ENCODE measurements at places on chromosomes 3 and 15.
A peak's percentile ranks its signal among the peaks of the same experiment; 100 is the strongest.

GRCh38 chr3:115246461-115247020 lies 99.5 kb upstream of the ZBTB20 start:
- no peak for DNase-seq

DNA sequence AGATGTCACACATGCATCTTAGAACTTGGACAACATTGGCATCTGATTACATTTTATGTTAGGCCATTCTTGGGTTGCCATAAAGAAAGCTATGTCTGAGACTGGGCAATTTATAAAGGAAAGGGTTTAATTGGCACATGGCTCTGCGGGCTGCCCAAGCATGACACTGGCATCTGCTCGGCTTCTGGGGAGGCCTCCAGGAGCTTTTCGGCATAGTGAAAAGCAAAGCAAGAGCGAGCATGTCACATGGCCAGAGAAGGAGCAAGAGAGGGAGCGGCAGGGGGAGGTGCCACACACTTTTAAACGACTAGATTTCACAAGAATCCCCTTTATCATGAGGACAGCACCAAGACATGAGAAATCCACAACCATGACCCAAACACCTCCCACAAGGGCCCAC lies 11.3 kb downstream of the RYR3 start:
- no peak for DNase-seq

DNA sequence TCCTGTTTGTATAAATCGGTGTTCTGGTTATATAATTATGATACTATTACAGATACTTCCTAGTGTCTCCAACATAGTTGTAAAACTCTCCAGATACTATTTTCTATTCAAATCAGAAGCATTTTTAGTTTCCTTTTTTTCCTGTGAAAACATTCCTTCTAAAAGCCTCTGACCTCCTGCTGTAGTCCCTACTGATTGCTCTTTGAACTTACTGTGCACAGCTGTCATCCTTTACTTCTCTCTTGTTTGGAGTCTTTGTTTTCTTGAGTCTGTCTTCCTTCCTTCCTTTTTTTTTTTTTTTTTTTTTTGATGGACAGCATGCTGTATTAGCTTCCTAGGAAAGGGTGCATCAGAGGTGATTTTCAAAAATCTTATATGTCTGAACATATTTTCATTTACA lies 28.9 kb downstream of the NR2C2 start:
- DNase-seq = no peak

DNA sequence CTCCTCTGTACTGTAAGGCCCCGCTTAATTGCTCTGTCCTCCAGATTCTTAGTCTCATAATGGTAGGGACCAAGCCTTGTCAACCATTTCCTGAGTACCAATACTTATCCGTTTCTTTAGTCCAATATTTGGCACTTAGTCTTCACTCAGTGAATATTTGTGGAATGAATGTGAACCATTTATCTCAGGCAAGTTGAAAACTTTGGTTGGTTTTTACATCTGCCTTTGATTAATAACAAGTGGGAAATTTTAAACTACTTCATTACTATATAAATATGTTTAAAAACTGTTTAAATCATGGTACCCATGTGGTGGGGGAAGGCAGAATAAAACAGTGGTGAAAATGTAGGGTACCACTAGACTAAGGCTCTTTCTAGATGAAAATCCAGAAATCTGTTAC lies 15.2 kb downstream of the CA12 start:
- DNase-seq = no peak

- no peak for DNase-seq
These were observed 822 bp downstream of the ST8SIA2 start for GRCh38 chr15:92394309-92395097.

DNA sequence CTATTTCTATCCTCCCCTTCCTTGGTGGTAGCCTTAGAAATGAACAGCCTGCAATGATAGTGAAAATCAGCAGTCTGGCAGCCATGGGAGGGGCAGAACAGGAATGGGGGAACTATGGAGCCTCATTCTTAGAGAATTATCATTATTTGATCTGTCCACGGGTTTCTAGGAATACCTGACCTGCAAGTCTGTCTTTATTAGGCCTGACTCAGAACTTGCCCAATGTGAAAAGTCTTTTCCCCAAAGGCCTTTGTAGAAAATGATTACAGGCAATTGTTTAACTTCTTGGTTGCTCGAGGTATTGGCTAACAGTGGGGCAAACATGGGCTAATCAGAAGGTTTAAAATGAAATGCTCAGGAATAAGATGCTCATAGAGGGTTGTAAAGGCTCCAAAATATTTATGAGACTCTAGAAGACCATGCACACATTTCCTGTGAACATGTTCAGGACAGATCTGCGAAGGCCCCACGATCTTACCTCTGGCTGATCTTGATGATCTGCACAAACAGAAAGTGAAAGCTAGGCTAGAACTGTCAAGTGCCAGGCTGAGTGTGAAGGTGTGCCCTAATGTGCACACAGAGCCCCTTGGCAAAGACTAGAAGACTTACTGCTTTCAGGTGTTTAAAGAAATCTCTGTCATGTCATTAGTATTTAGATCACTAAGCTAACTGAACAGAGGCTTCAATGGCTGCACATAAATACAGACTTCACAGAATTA lies 39.6 kb upstream of the LAMP3 start:
- no peak for DNase-seq

GRCh38 chr3:31041161-31041978 lies 146.9 kb upstream of the GADL1 start:
- no peak for DNase-seq

- DNase-seq = no peak
These were observed 129.3 kb downstream of the SSR3 start for GRCh38 chr3:156425651-156426050.

DNA sequence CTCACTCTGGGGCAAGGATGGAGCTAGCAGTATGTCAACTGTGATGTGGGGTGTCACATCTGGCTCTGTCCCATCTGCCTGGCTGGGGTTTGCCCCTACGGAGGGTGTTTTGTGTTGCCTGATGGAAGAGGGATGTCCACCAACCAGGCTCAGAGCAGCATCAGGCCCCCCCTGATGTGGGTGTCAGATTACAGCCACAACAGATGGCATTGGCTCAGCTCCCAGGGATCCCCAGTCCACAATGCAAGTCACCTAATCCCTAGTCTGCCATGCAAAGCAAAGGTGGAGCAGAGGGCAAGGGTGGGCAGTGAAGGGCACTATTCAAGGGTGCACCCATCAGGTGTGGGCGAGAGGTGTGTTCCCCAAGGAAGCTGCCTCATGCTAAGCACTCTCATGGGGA lies 48.9 kb upstream of the AMOTL2 start:
- DNase-seq = peak; percentile 30

- no peak for DNase-seq
These were observed 33.7 kb downstream of the CRYGS start for GRCh38 chr3:186510374-186511079.

- DNase-seq = no peak
These were observed 33.2 kb upstream of the TRIM59 start for GRCh38 chr3:160482796-160483195.

DNA sequence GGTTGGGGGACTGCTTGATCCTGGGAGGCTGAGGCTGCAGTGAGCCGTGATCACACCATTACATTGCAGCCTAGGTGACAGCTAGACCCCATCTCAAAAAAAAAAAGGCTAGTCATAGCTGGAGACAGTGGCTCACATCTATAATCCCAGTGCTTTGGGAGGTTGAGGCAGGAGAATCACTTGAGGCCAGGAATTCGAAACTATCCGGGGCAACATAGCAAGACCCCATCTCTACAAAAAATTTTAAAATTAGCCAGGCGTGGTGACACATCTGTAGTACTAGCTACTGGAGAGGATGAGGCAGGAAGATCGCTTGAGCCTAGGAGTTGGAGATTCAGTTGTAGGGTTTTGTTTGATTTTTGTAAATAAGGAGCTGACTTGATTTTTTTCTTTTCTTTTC lies 45.6 kb downstream of the KNL1 start:
- DNase-seq = no peak

DNA sequence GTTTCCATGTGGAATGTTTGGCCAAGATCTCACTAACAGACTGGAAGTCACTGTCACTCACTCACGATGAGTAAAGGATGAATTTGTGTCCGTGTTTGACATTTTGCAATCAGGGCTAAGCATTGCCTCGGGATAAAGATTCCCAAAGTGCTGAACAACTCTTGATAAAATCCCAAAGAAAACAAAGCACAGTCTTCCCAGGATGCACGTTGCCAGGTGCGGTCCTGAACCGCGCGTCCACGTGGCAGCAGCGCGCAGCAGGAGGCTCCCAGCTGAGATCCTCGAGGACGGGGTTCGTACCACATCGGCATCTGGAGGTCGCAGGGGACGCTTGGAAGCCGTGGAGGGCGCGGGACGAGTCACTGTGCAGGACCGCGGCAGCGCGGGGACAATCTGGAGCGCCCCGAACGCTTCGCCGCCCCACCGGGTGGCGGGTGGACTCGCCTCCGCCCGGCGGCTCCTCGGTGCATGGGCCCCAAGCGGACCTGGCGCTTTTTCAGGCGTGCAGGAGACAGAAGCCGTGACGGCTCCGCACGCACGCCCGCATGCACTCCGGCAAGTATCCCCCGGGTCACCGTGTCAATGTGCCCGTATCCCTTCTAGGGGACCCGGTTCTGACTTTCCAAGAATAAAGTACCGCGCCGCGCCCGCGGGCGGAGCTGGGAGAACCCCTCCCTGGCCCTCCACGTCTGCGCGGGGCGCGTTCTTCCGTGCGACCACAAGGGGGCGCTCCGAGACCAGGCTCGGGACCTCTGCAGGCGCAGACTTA lies 17.7 kb downstream of the CPN2 start:
- DNase-seq = no peak

DNA sequence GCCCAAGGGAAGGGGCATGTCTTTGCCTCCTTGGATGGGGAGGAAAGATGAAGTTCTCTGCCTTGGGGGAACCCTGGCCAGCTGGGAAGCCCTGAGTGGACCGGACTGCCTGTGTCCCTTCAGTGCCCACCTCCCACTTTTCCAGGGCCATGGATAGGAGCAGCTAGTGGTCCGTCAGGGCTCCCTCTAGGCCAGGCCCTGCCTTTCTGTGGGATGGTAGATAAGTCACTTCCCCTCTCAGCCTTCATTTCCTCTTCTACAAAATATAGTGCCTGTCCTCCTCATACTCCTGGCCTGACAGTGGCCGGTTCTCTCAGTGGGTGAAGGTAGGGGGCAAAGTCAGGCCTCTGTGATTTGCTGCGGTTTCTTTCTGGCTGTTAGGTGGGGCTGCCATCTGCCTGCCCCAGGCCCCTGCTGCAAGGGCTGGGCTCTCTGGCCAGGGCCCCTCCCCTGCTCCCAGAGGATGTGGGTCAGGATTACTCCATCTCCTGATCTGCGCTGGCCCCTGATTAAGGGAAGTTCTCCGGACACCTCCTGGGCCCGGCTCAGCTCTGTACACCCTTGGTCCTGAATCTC lies 1.4 kb downstream of the PLEKHO2 start:
- DNase-seq = no peak

DNA sequence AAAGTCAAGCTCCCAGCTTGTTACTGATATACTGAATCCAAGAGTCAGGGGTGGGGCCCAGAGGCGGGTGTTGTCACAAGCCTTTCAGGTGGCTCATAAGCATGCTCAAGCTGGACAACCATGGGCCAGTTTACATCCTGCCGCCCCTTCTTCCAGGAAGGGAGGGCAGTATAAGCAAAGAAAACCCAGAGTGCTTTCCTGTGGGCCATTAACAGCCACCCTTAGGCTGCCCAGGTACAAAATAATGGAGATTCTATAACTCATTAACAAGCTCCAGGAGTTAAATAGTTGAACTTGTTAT lies 183.2 kb downstream of the NTRK3 start:
- no peak for DNase-seq

DNA sequence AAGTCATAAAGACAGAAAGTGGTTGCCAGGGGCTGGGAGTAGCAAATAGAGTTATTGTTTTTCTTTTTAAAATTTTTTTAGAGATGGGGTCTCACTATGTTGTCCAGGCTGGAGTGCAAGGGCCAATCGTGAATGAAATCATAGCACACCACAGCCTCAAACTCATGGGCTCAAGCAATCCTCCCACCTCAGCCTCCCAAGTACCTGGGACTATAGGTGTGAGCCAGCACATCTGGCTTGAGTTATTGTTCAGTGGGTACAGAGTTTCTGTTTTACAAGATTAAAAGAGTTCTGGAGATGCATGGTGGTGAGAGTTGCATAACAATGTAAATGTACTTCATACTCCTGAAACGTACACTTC lies 23.6 kb downstream of the PFKFB4 start:
- DNase-seq = no peak

- DNase-seq = no peak
These were observed 34.7 kb downstream of the KLHL25 start for GRCh38 chr15:85760049-85760448.

DNA sequence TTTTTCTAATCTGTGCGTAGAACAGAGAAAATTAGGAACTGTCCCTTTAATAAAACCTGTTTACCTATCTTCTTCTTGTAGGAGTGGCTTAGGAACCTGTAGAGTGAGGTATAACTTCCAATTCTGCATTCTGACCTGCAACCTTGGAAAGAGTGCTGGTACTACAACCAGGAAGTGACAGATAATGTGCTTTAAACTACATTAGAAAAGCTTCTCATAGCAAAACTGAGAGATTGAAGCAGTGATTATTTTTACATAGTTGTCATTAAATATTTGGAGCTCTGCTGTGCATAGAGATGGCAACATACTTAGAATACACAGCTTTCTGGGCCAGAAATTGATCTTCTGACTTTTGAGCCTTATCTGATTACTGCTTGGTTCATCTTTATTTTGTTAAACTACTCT lies 50.4 kb upstream of the ZDHHC23 start:
- DNase-seq = peak; percentile 32

DNA sequence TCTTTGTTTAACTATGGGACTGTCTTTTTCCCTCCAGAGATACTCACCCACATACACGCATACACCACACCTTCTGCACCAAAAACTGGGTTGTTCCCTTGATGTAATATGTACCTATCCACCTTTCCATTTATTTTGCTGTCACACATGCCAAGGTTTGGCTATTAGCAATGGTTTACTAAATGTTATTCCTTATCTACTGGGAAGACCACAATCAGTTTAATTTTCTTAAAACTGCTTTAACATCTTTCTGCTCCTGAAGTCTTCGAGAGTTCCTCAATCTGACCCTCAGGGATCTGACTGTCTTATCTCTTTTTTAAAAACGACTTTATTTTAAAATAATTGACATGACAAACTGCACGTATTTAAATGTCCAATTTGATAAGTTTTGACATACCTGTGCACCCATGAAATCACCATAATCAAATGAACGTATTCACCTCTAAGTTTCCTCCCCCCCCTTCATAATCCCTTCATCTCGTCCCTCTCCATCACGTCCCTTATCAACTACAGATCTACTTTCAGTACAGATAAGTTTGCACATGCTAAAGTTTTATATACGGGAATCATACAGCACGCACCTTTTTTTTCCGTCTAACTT lies 805 bp upstream of the TRPM7 start:
- no peak for DNase-seq

Measured in NCI-H510A (cell line).